ENCODE measurements at places on chromosomes 2 and 18.

- DNase-seq = no peak
Observed at GRCh38 chr2:217735899-217736298, 266.9 kb downstream of the TNS1 start.

GRCh38 chr2:111652038-111652437, 232.0 kb downstream of the ANAPC1 start:
- no peak for DNase-seq

DNA sequence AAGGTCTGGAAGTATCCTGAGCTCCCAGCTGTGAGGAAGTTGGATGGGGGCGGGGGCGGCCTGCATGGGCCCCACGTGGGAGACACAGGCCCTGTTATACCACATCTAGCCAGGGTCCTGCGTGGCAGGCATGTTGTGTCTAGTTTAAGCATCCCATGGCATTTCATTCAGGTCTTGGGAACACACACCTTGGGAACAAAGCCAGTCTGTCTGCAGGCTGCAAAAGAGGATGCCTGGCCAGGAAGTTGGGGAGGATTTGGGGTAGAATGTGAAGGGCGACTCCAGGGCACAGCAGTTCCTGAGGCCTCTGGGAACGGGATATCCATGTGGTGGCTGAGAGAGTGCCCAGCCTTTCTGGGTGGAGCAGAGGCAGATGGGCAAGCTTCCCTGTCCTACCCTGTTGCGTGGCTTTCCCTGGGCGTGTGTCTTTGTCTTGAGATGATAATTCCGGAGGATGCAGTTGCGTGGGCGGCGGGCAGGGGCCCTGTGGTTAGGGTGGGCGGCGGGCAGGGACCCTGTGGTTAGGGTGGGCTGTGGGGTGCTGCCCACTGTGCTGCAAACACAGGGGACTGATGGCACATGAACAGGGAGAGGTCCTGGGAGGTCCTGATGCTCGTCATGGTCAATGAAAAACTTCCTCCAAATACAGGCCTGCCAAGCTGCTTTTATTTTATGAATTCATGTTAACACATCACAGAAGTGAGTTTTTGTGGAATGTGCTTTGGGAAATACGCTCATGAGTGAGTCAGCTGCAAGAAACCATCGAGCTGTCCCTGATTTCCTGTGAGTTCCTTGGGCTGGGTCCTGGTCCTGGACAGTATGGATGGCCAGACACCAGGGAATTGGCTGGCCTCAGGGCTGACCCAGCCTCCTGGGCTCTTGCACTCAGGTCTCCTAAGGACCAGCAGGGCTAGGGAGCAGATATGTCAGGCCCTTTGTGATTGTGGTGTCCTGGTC, 90.0 kb upstream of the HS6ST1 start:
- peak; percentile 7 for DNase-seq

DNA sequence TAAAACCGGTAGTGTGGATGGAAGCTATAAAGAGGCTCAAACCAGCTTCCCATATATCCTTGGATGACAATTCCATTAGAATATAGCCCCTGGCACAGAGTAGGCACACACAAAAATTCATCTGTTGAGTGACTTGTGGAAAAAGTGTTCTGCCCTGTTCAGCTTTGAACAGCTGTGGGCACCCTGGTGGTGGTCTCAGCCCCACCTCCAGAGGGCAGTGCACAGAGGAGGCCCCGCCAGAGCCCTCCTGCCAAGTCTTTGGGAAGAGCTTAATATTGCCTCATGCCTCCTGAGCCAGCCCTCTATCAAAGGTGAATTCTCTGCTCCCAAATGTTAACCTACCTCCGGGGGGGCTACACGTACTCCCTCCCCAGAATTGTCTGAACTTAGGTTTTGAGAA, 30.4 kb downstream of the EPAS1 start:
- no peak for DNase-seq

DNA sequence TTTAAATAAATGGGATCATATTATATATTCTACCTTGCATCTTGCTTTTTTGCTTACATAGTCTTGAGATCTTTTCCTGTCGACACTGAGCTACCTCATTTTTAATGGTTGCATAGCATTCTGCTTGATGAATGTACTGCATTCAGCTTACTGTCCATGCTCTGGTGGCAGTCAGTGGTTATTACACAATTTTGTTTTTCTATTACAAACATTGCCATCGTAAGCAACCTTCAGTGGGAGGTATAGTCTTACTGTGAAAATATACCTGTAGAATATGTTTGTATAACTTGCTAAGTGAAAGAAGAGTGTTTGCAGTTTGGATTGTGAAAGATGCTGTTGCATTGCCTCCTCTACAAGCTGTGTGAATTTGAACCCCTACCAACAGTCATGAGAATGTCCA, 43.4 kb downstream of the UBXN4 start:
- DNase-seq = no peak

DNA sequence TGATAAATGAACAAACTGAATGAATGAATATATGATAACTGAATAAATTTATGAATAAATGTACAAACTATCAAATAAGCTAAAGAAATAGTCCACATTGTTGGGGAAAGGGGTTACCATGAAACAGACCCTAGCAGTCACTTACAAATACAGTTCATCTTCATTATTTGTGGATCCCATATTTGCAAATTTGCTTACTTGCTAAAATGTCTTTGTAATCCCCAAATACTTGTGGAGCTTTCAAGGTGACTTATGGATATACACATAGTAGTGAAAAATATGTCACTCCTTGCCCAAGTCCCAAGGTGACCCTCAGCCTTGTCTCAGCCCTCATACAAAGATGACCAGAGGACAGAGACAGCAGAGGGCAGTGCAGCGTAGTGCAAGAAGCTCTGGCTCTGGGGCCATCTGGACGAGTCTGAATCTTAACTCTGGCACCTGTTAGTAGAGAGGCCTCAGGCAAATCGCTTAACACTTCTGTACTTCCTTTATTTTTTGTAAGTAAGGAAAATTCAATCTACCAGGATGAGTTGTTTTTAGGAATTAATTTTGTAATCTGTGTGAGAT, 3.1 kb downstream of the PAIP2B start:
- no peak for DNase-seq

- DNase-seq = no peak
Observed at GRCh38 chr2:218216336-218216673, 684 bp upstream of the ARPC2 start.

DNA sequence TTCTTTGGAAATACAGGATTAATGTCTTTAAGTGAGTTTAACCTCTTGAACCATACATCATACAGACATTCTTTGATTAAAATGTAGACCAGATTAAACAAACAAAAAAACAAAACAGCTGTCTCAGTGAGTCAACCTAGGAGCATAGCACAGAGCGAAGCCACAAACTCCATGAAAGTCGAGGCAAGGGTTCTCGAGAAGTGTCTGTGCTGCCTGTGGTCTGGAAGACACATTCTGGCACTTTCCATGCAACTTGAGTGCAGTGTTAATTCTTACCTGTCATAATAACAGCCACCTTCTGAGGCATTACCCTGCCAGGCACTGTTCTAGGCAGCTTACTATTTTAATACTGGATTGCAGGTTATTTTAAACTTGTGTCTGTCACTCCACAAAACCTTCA, 435.5 kb upstream of the MMADHC start:
- peak; percentile 20 for DNase-seq

DNA sequence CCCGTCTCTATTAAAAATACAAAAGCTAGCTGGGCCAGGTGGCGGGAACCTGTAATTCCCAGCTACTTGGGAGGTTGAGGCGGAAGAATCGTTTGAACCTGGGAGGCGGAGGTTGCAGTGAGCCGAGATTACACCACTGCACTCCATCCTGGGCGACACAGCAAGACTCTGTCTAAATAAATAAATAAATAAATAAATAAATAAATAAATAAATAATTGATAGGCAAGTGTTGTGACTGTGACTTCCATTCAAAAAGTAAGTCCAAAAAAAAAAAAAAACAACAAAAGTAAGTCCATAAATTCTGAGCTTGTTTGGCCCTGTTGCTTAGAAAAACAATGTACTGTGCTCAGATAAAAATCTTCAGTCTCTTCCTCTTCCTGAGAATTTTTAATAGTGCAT, 2.2 kb downstream of the STON1 start:
- DNase-seq = no peak

- DNase-seq = peak; percentile 86
Observed at GRCh38 chr2:28449488-28450395, 46.1 kb upstream of the PLB1 start.

- DNase-seq = no peak
Observed at GRCh38 chr2:23241121-23241520, 143.9 kb upstream of the KLHL29 start.

DNA sequence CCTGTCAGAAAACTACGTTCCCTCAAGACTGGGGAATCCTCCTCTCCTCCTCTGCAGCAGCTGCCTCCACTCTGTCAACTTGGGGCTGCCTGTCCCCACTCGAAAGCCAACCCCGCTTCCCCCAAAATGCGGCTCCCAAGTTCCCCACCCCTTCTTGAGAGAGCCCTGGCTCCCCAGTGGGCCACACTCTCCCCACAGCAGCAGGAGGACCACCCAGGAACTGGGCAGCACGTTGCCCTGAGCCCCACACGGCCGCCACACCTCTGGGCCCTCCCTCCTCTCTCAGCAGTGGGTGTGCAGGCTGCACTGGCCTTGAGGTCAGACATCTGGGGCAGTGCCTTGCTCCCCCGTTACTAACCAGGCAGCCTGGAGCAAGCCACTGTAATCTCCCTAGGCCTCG, 9.6 kb upstream of the TEX51 start:
- no peak for DNase-seq

- no peak for DNase-seq
Observed at GRCh38 chr2:152019732-152020131, 79.1 kb downstream of the CACNB4 start.

DNA sequence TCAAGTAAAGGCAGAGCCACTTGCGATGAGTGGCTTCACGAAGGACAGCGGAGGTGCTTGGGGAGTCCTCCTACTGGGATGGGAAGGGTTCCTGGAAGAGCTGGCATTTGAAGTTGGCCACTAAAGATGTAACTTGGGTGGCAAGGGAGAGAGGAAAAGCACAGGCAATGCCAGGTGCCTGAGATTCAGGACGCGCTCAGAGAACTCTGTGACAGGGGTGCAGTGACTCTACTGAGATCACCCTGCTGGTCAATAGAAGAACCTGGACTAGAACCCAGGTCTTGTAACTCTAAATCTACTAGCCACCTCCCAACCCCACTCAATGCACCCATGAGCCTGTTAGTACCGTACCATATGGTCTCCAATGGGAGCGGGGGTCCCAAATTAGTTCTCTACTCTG, 5.4 kb upstream of the GRHL1 start:
- DNase-seq = no peak

DNA sequence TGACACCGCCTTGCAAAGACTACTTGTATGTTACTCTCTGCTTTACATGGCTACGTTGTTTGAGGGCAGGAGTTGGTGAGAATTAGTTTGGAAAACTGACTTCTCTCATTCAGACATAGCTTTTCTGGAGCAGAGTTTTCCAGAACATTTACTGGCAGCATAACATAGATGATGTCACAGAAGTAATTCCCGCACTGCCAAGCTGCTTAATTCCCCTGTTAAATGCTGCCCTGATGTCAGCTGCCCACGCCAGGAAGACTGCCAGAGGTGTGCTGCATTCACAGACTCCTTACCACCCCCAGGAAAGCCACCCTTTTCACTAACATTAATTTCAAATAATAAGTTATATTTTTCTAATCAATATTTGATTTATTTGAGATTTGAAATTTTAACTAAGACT, 24.7 kb upstream of the PTPN2 start:
- no peak for DNase-seq

- DNase-seq = no peak
Observed at GRCh38 chr2:106117882-106118684, 76.0 kb downstream of the UXS1 start.

Measured in activated CD4-positive, alpha-beta memory T cell treated with anti-CD3 and anti-CD28 coated beads, Interleukin-2, amount 10 ng/mL, durations not matched to agents 7 days and 5 days (primary cell).